ENCODE measurements at places on chromosomes 2 and 18.

GRCh38 chr2:183244300-183244844 lies 120.1 kb downstream of the NUP35 start:
- DNase-seq = no peak

DNA sequence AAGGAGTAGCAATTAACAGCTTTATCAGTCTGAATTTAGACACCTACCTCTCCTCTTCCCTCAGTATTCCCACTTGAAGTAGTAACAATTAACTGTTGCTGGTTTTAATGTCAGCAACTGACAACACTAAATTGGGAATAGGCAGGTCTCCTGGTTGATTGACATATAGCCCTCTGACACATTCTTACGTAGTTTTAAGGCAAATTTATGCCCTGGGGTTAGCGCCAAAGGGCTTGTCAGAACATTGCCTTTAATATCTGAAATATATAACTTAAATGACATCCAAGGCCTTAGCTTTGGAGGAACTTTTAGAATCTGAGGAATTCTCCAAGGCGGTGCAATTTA lies 7.4 kb downstream of the ASXL3 start:
- DNase-seq = no peak

- DNase-seq = no peak
These were observed 27.9 kb downstream of the MSH6 start for GRCh38 chr2:47810850-47811249.

DNA sequence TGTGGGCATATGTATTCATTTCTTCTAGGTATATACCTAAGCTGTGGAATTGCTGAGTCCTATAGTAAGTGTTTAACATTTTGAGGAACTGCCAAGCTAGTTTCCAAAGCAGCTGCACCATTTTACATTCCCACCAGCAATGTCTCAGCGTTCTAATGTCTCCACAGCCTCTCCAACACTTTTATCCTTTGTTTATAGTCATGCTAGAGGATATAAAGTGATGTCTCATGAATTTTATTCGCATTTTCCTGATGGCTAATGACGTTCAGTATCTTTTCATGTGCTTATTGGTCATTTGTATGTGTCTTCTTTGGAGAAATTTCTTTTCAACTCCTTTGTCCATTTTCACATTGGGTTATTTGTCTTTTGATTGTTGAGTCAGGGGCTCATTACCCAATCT lies 295.2 kb downstream of the NCKAP5 start:
- DNase-seq = no peak

GRCh38 chr2:62143696-62144095 lies 52.2 kb upstream of the B3GNT2 start:
- no peak for DNase-seq

DNA sequence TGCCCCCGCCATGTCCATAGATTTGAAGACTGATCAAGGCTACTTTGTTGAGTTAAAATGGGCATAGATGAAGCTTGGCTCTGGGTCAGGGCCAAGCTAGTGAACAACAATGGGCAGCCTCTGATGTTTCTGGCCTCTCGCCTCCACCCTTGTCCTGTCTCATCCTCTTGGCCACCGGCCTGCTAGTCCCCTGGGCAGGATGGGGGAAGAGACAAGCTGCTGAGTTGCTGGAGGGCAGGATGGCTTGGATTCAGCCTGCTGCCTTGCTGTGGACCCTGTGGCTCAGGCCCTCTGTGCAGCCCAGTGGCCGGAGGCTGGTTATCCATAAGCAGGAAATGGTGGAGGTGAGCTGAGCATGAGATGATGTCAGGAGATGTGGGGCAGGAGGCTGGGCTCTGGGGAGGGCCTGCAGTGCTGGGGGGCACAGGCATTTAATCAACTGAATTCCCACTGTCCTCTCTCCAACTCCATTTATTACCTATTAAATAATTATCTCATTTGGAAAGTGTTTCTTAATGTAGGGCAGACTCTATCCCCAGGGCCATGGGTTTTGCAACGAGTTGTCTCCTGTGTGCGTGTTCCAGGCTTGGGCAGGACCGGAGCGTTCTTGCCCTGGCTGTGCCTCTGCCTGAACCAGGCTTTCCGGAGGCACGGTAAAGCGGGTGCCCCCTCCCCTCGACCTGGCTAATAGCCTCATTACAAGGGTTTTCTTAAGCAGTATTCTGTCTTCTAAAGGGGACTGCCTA lies 122.9 kb downstream of the GLI2 start:
- no peak for DNase-seq

Measured in activated CD4-positive, alpha-beta memory T cell treated with anti-CD3 and anti-CD28 coated beads, Interleukin-2, amount 10 ng/mL, durations not matched to agents 7 days and 5 days (primary cell).